ENCODE measurements at places on chromosomes 6 and 20.

DNA sequence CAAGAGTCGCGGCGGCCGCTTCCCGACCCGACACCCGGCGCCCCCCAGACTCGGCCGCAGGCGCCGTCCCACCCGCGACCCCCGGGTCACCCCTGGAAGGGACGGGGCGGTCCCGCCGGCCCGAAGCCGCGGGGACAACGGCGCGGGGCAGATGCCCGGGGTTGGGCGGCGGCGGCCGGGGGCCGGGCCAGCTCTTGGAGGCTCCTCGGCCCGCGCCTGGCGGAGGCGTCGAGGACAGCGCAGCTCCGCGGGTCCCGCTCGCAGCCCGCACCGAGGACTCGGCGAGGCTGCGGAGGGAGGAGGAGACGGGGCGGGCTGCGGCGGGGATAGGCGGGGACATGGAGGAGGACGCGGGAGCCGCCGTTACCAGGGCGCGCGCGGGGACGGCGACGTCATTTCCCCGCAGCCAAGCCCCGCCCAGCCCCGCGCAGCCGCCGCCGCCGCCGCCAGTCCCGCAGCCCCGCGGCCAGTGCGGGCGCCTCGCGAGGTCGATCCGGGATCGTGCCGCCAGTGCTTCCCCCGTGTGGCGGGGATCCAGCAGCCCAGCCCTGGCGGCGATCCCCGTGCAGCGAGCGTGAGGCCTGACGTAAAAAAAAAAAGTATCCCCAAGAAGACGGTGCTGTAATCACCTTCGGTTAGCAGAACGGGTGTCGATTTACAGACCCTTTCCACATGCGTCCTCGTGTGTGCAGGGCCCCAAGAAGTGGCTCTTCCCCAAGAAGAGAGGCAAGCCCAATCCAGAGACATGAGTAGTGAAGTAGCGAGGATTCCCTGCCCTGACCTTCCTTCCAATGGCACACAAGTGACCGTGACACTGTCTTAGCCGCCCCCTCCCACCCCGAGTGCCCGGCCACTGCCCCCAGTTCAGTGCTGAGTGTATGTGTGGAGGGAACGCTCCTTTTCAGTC, at the start of gene FAM184A:
Gene FAM184A, minus strand, starts transcription at position 289 of the 907 bp plus-strand sequence. CDS start 365 bp downstream, outside the sequence.
- no peak for DNase-seq

GRCh38 chr6:158557927-158558326, 2.0 kb upstream of the TMEM181 start:
- no peak for DNase-seq

GRCh38 chr6:150977281-150977680, 111.8 kb downstream of the MTHFD1L start:
- DNase-seq, result no peak

DNA sequence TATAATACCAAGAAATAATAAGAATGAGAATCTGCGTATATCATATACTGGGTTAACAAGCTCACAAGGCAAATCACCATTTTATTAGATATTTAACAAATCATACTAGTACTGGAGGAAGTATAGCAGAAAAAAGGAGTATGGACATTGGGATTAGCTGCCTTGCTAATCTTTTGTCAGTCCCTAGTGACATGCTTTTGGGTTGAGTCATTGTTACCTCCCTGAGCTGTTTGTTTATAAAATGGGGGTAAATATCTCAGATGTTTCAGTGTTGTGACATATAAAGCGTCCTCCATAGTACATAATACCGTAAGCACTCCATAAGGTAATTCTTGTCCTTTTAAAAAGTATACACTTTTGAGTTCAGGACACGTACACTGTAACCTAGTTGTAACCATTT, 107.0 kb downstream of the ESR1 start:
- DNase-seq, result no peak

DNA sequence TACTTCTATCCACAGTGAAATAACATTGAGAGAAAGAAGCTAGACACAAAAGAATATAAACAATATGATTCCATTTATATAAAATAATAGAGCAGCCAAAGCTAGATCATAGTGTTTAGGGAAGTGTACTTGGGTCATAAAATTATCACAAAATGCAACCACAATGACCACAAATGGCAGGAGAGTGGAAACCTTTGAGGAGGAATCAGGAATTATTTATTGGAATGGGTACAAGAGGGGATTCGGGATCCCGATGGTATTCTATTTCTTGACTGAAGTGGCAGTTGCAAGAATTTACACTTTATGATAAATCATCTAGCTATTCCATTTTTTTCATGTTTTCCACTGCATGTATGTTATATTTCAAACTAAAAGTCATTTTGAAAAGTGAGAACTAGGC, 76.1 kb downstream of the IPCEF1 start:
- no peak for DNase-seq

DNA sequence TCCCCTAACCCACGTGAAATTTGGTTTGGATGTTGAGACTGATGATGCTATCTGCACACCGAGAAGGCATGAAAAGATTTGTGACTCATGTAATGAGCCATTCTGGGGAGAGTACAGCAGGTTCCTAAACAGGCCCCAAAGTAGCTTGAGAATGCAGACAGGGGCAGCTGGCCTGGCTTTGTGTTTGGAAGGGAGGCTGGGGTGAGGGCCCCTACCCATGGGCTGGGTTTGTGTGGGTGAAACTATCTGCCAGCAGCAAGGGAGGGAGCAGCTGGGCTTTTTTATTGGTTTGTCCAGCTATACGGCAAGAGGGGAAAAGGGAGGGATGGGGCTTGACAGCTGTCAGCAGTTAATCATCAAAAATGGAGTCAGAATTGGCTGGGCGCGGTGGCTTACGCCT, 87.0 kb upstream of the RNF24 start:
- DNase-seq, result no peak

DNA sequence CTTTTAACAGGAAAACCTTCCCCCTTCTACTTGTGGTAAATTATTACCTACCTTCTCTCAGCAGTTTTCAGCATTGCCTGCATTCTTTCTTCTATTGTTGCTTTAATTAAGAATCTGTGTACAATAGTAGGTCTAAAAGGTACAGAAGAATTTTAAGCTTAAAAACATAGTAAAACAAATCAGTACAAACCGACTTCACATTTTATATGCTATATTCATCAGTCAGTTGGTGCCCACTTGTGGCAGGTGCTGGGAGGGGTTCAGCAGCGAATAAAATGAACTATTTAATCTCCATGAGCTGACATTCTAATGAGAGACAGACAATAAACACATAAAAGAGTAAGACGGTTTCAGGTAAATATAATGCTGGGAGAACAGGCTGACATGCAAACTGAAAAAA, 73.4 kb upstream of the FBXO30 start:
- DNase-seq, result no peak

DNA sequence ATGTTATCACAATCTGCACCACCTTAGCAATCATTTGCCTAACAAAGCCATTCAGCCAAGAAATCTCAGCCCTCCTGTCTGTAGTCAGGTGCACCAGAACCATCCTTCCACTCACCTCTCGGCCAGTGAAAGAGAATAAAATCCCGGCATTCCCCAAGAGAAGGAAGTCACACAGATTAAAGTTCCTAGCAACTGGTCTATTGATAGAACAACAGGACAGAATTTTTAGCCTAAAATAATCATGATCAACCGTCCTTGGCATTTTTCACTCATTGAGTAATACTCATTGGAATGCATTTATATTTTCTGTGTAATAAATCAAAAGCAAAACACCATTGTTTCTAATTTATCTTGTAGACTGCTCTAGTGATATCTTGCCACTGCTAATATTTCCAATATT, 85.7 kb upstream of the CDH4 start:
- DNase-seq, result no peak

- DNase-seq, result no peak
Measured at GRCh38 chr6:130118236-130118635, 99.9 kb downstream of the L3MBTL3 start.

- DNase-seq, result no peak
Measured at GRCh38 chr6:169931261-169931660, 179.8 kb downstream of the ERMARD start.

DNA sequence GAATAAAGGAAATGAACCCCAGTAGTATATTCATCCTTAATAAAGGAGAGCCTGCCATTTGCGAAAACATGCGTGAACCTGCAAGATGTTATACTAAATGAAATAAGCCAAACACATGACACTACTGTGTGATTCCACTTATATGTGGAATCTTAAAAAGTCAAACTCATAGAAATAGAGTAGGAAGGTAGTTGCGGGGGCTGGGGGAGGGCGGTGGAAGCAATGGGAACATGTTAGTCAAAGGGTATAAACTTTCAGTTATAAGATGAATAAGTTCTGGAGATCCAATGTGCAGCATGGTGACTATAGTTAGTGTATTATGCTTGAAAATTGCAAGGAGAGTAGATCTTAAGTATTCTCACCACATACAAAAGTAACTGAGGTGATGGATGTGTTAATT, 72.9 kb downstream of the ANKRD6 start:
- no peak for DNase-seq
